ENCODE measurements at places on chromosomes 5 and 9. TPM values are rescaled to one million over a fixed set of nuclear protein-coding genes. Genes with fewer than 3 reads are reported as not detected.

TMC1 gene
- polyA plus RNA-seq: 0.29 TPM

ZNF454 gene
- 3.4 TPM for polyA plus RNA-seq

PCSK5 gene
- polyA plus RNA-seq: 0.31 TPM

NUTM2G gene
- not detected for polyA plus RNA-seq

NCS1 gene
- polyA plus RNA-seq: 120 TPM

SPATA9 gene
- 0.34 TPM for polyA plus RNA-seq

PDE6A gene
- 1.5 TPM for polyA plus RNA-seq

RFX3 gene
- 8.2 TPM for polyA plus RNA-seq

PDZD2 gene
- 6.8 TPM for polyA plus RNA-seq

EIF4EBP3 gene
- polyA plus RNA-seq: 14.9 TPM

PCDHGB1 gene
- 2.6 TPM for polyA plus RNA-seq

SOX30 gene
- not detected for polyA plus RNA-seq

BSPRY gene
- 20.8 TPM for polyA plus RNA-seq

PLAC8L1 gene
- polyA plus RNA-seq: not detected

CRHBP gene
- polyA plus RNA-seq: 2.2 TPM

KIF24 gene
- 9.4 TPM for polyA plus RNA-seq

ZCCHC7 gene
- 8.1 TPM for polyA plus RNA-seq

AQP3 gene
- polyA plus RNA-seq: 0.90 TPM

SLC45A2 gene
- polyA plus RNA-seq: 0.15 TPM

IFNK gene
- polyA plus RNA-seq: not detected

CCDC187 gene
- polyA plus RNA-seq: 5.3 TPM

PPP3R2 gene
- polyA plus RNA-seq: not detected

RGP1 gene
- 34.4 TPM for polyA plus RNA-seq

FCHSD1 gene
- 4.0 TPM for polyA plus RNA-seq

ZBTB26 gene
- 3.3 TPM for polyA plus RNA-seq

ADGRD2 gene
- 5.0 TPM for polyA plus RNA-seq
